ENCODE measurements at places on chromosomes 4 and X.
A peak's percentile ranks its signal among the peaks of the same experiment; 100 is the strongest.

DNA sequence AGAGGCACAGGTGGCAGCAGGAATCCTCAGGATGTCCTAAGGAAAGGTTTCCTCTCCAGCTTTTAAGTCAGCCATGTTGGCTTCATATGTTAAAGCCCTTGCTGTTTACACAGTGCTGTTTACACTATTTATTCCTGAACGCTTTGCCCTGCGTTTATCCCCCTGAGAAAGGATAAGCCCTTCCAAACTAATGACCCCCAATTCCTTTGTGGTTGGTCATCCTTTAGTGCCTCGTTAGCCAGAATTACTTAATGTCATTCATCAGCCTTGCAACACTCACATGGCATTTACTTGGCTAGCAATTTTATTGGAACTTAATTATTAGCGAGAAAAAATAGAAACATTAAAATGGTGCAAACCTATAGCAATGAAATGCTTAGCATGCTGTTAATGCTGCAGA lies 23.8 kb downstream of the VCX2 start:
- H3K4me3 ChIP-seq, result no peak overlapping the region
- no peak for DNase-seq
- H3K4me1 ChIP-seq, result peaks cover 8% of the 10 kb centered on the region
- no peak overlapping the region for H3K27ac ChIP-seq
- no peaks in the 10 kb centered on the region for H3K27me3 ChIP-seq
- peaks cover 5% of the 10 kb centered on the region for H3K36me3 ChIP-seq

GRCh38 chrX:139298437-139298836 lies 232.1 kb upstream of the F9 start:
- H3K27me3 ChIP-seq, result peaks cover 2% of the 10 kb centered on the region
- no peaks in the 10 kb centered on the region for H3K4me1 ChIP-seq
- H3K4me3 ChIP-seq, result no peak overlapping the region
- no peak for DNase-seq
- no peaks in the 10 kb centered on the region for H3K36me3 ChIP-seq
- no peak overlapping the region for H3K27ac ChIP-seq

DNA sequence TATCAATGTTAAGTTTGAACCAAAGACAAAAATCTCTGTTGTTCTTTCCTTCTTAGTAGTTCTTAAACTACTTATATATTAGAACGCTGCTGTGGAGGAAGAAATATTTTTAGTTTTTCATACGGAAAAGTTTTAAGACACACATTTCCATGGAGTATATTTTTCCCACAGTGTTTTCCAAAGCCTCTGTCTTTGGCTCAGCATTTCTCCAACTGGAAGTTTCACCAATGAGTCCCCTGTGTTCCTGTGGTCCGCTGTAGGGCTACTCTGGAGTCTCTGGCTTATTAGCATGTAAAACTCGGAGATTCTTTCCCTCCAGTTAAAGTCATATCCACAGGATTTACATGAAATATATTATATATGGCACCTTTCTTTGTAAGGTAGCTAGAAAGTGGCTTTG lies 249.0 kb downstream of the CBR4 start:
- H3K27me3 ChIP-seq, result peaks cover 2% of the 10 kb centered on the region
- H3K4me1 ChIP-seq, result peaks cover 7% of the 10 kb centered on the region
- H3K4me3 ChIP-seq, result no peak overlapping the region
- H3K36me3 ChIP-seq, result peaks cover 52% of the 10 kb centered on the region

- H3K4me1 ChIP-seq, result no peaks in the 10 kb centered on the region
- H3K27ac ChIP-seq, result no peak overlapping the region
- peaks cover 52% of the 10 kb centered on the region for H3K36me3 ChIP-seq
- no peaks in the 10 kb centered on the region for H3K27me3 ChIP-seq
- DNase-seq, result no peak
These were observed 12.4 kb downstream of the PAQR3 start for GRCh38 chr4:78926826-78927225.

- no peak overlapping the region for H3K4me3 ChIP-seq
- DNase-seq, result no peak
- peaks cover 8% of the 10 kb centered on the region for H3K4me1 ChIP-seq
- H3K27ac ChIP-seq, result no peak overlapping the region
- no peaks in the 10 kb centered on the region for H3K27me3 ChIP-seq
These were observed 43.4 kb upstream of the KLF3 start for GRCh38 chr4:38620527-38621027.

GRCh38 chr4:58070726-58071125 lies 960.5 kb upstream of the IGFBP7 start:
- peaks cover 4% of the 10 kb centered on the region for H3K27me3 ChIP-seq
- no peak overlapping the region for H3K4me3 ChIP-seq
- H3K36me3 ChIP-seq, result no peaks in the 10 kb centered on the region

DNA sequence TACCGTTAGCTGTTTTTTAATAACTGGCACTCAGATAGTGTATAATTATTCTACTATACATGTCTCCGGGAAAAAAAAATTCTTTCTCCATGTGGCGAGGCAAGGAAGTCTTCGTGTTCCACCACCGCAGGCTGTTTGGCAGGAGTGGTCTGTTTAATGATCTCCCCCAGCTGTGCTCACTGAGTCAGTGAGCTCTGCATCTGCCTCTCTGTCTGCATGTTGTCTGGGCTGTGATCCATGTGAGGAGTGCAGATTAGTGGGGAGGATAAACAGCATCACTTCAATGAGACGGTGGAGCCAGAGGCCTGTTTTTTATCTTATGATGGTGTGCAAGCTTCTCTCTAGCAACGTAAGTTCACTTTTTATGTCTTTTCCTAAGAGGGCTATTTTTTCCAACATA lies 69.8 kb downstream of the RPS3A start:
- H3K27ac ChIP-seq, result peak overlapping the region; percentile 19
- no peak for DNase-seq
- peaks cover 3% of the 10 kb centered on the region for H3K27me3 ChIP-seq
- no peak overlapping the region for H3K4me3 ChIP-seq

DNA sequence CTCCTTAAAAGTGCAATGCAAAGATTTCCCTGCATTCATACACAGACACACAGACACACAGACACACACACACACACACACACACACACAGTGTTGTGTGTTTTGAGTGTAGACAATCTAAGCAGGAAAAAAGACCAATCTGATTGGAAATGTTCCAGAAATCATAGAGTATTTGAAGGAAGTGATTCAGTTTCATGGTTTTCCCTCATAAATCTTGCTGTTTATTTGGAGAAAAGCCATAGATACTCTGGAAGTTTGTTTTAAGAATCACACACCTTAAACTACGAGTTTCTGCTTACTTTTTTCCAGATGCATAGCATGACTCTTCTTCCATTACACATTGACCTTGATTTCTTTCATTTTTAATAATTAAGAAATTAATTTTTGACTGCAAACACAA lies 298.5 kb upstream of the BMP3 start:
- no peak overlapping the region for H3K4me3 ChIP-seq
- no peaks in the 10 kb centered on the region for H3K36me3 ChIP-seq
- no peak for DNase-seq
- H3K4me1 ChIP-seq, result no peaks in the 10 kb centered on the region
- no peaks in the 10 kb centered on the region for H3K27me3 ChIP-seq

GRCh38 chrX:149568701-149569296 lies 18.5 kb downstream of the MAGEA9B start:
- peaks cover 6% of the 10 kb centered on the region for H3K36me3 ChIP-seq
- DNase-seq, result no peak
- H3K27me3 ChIP-seq, result peaks cover 3% of the 10 kb centered on the region
- H3K4me3 ChIP-seq, result no peak overlapping the region
- peaks cover 27% of the 10 kb centered on the region for H3K4me1 ChIP-seq
- no peak overlapping the region for H3K27ac ChIP-seq

DNA sequence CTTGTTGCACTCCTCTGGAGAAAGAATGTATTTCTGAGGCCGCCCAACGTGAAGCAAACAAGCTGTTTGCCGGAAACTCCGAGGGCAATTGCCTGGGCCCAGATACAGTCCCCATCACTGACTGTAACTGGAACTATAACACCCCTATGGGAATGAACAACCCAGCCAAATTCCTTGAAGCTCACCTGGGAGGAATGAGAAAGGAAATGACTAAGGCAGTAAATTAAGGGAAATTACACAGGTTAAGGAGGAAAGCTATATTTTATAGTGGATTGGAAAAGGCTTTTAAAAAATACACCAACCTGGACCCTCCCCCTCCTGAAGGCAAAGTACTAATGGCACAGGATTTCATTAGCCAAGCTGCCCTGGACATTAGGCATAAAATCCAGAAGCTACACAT lies 11.7 kb upstream of the HERC5 start:
- H3K27me3 ChIP-seq, result peaks cover 3% of the 10 kb centered on the region
- no peak for DNase-seq
- H3K27ac ChIP-seq, result no peak overlapping the region
- peaks cover 7% of the 10 kb centered on the region for H3K36me3 ChIP-seq
- H3K4me3 ChIP-seq, result no peak overlapping the region

- H3K27me3 ChIP-seq, result peaks cover 5% of the 10 kb centered on the region
- peaks cover 12% of the 10 kb centered on the region for H3K36me3 ChIP-seq
- peaks cover 20% of the 10 kb centered on the region for H3K4me1 ChIP-seq
- no peak for DNase-seq
- no peak overlapping the region for H3K4me3 ChIP-seq
- no peak overlapping the region for H3K27ac ChIP-seq
These were observed 78.1 kb downstream of the GALNT7 start for GRCh38 chr4:173246719-173247118.

DNA sequence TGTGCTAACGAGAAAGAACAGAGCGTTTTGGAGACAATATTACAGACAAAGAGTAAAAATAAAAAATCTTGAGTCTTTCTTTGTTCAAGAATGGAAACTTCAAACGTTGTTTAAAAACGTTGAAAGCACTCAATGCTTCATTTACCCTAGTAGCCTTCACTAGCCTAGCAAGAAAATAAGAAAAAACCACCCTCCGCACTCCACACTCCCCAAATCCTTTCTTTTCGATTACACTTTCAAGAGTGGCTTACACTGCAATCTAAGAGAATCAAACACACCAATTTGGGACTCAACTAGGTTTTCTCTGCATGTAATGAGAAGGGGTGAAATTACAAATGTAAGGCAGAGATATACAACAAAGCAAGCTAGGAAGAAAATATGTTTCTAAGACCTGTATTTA lies 4.7 kb downstream of the TMSB4X start:
- H3K4me3 ChIP-seq, result no peak overlapping the region
- H3K27me3 ChIP-seq, result peaks cover 6% of the 10 kb centered on the region
- peaks cover 19% of the 10 kb centered on the region for H3K36me3 ChIP-seq
- H3K4me1 ChIP-seq, result peaks cover 33% of the 10 kb centered on the region
- H3K27ac ChIP-seq, result no peak overlapping the region
- no peak for DNase-seq

- DNase-seq, result no peak
- no peak overlapping the region for H3K27ac ChIP-seq
- H3K27me3 ChIP-seq, result peaks cover 3% of the 10 kb centered on the region
- peaks cover 51% of the 10 kb centered on the region for H3K36me3 ChIP-seq
These were observed 36.3 kb upstream of the TBC1D14 start for GRCh38 chr4:6873291-6873690.

GRCh38 chr4:36310793-36311192 lies 29.4 kb downstream of the DTHD1 start:
- H3K27ac ChIP-seq, result no peak overlapping the region
- peaks cover 4% of the 10 kb centered on the region for H3K27me3 ChIP-seq
- DNase-seq, result no peak
- no peak overlapping the region for H3K4me3 ChIP-seq
- no peaks in the 10 kb centered on the region for H3K4me1 ChIP-seq

DNA sequence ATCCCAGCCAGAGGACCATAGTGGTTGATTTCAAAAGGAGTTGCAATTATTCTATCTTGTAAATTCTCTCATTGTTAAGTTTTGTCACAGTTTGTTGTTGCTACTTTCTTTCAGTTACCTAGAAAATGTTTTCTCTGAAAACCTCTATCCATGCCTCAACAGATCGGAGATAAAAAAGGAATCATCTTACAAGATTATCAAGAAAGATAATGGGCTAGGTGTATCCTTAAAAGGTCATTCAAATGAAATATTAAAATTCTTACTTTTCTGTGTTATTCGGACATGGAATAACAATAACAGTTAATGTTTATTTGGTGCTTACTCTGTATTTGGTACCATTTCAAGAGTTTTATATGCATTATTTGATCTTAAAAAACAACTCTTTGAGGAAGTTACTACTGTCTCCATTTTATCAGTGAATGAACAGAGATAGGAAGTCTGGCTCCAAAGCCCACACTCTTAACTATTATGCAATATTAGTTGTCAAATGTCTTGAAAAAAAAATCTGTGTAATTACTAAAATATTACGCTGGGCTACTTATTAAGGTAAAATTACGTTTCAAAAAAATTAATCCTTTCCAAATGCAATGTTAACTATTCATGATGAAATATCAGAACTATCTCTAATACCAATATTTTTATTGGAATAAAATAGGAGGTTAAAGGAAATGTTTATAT lies 97.5 kb downstream of the SNCA start:
- H3K27me3 ChIP-seq, result peaks cover 4% of the 10 kb centered on the region
- no peak overlapping the region for H3K27ac ChIP-seq
- H3K36me3 ChIP-seq, result peaks cover 56% of the 10 kb centered on the region
- H3K4me1 ChIP-seq, result peaks cover 4% of the 10 kb centered on the region
- no peak for DNase-seq
- no peak overlapping the region for H3K4me3 ChIP-seq

- H3K36me3 ChIP-seq, result peaks cover 61% of the 10 kb centered on the region
- no peak overlapping the region for H3K27ac ChIP-seq
- H3K27me3 ChIP-seq, result no peaks in the 10 kb centered on the region
- peaks cover 25% of the 10 kb centered on the region for H3K4me1 ChIP-seq
These were observed 73.9 kb downstream of the IRF2 start for GRCh38 chr4:184400375-184400870.

DNA sequence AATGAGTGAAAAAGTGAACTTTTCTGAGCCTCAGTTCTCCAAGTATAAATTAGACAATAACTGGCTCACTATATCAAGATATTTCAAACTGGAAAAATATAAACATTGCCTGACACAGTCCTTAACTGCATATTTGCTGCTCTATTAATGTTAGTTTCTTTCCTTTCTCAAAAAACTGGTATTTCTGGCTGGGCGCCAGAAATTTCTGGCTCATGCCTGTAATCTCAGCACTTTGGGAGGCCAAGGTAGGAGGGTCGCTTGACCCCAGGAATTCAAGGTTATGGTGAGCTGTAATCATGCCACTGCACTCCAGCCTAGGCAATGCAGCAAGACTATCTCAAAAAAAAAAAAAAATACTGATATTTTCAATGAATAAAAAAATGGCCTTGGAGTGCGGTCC lies 227.0 kb downstream of the MAGEB17 start:
- H3K27ac ChIP-seq, result no peak overlapping the region
- H3K36me3 ChIP-seq, result no peaks in the 10 kb centered on the region
- no peaks in the 10 kb centered on the region for H3K4me1 ChIP-seq
- H3K4me3 ChIP-seq, result no peak overlapping the region

DNA sequence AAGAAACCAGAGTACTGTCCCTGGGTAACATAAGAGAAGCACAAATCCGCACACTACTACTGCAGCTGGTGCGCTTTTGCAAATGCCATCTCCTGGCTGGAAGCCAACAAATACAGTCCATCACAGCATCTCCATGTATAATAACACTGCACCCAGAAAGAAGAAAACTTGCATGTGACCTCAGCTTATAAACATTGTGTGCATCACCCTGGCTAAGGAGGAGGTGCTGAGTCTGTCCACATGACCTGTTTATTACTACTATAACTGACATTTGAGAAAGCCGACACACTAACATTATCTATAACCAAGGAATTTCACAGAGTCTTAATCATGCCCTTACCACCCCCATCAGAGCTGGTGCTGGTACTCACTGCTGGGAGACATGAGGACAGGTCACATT lies 516.8 kb downstream of the CFAP47 start:
- H3K36me3 ChIP-seq, result no peaks in the 10 kb centered on the region
- H3K27ac ChIP-seq, result no peak overlapping the region
- DNase-seq, result no peak
- no peak overlapping the region for H3K4me3 ChIP-seq
- no peaks in the 10 kb centered on the region for H3K4me1 ChIP-seq

All from nephron progenitor cell (in vitro differentiated cells).